ENCODE measurements at places on chromosomes 6 and 20. TPM values are rescaled to one million over a fixed set of nuclear protein-coding genes. Genes with fewer than 3 reads are reported as not detected.

The TOX2 gene
- total RNA-seq, result 3.5 TPM

The MUC22 gene
- total RNA-seq, result not detected

The GABBR1 gene
- total RNA-seq, result 3.0 TPM

The BTBD9 gene
- total RNA-seq, result 4.7 TPM

The ALDH5A1 gene
- 62.2 TPM for total RNA-seq

The PRSS16 gene
- 0.08 TPM for total RNA-seq

The MOG gene
- not detected for total RNA-seq

The EYA4 gene
- not detected for total RNA-seq

The GRM1 gene
- not detected for total RNA-seq

The HMGCLL1 gene
- total RNA-seq, result 0.23 TPM
